Smooth muscle cell of trachea (primary cell): ENCODE measurements at places on chromosomes 16 and 17. TPM values are rescaled to one million over a fixed set of nuclear protein-coding genes. Genes with fewer than 3 reads are reported as not detected.

Gene KRT13
- total RNA-seq: 0.15 TPM in 1 of 2 replicates, not detected in the other

Gene KRT36
- total RNA-seq: not detected in 2 replicates

Gene LYRM9
- 14.2 and 22.7 TPM in 2 replicates for total RNA-seq

Gene NHLRC4
- total RNA-seq: 3.1 and 4.7 TPM in 2 replicates

Gene CA10
- not detected in 2 replicates for total RNA-seq

Gene GFAP
- total RNA-seq: 0.15 TPM in 1 of 2 replicates, not detected in the other

Gene ANTKMT
- total RNA-seq: 31.3 and 37.1 TPM in 2 replicates

Gene KCNJ16
- under 0.01 TPM in 1 of 2 replicates, not detected in the other for total RNA-seq

Gene TMC8
- total RNA-seq: not detected in 2 replicates

Gene USP6
- total RNA-seq: under 0.01 TPM in 1 of 2 replicates, not detected in the other

Gene TMC7
- 0.66 and 0.73 TPM in 2 replicates for total RNA-seq

Gene PTX4
- total RNA-seq: 0.29 TPM in 1 of 2 replicates, not detected in the other

Gene CYB5D1
- 9.6 and 10.6 TPM in 2 replicates for total RNA-seq

Gene CCL7
- total RNA-seq: 1.7 TPM in 1 of 2 replicates, not detected in the other

Gene PPP1R1B
- 0.66 TPM in 1 of 2 replicates, not detected in the other for total RNA-seq

Gene MT1M
- 2.6 and 5.1 TPM in 2 replicates for total RNA-seq

Gene MARVELD3
- total RNA-seq: not detected in 2 replicates

Gene ATP2C2
- not detected in 2 replicates for total RNA-seq

Gene MMP15
- total RNA-seq: 1.6 and 6.1 TPM in 2 replicates

Gene PRAC2
- total RNA-seq: not detected in 2 replicates

Gene NPIPA3
- total RNA-seq: 0.33 and 1.2 TPM in 2 replicates

Gene NAGS
- total RNA-seq: 3.5 and 5.1 TPM in 2 replicates

Gene ANKFN1
- total RNA-seq: not detected in 2 replicates

Gene PCYT2
- total RNA-seq: 63.5 and 63.7 TPM in 2 replicates

Gene CD300C
- total RNA-seq: not detected in 2 replicates

Gene PIGL
- total RNA-seq: 15.5 and 21.7 TPM in 2 replicates

Gene MT4
- total RNA-seq: not detected in 2 replicates

Gene ZNF423
- 0.58 and 0.99 TPM in 2 replicates for total RNA-seq

Gene TRIM72
- total RNA-seq: not detected in 2 replicates

Gene APOH
- not detected in 2 replicates for total RNA-seq

Gene BCO1
- under 0.01 TPM in 1 of 2 replicates, not detected in the other for total RNA-seq

Gene PRCD
- total RNA-seq: 10.2 and 14.7 TPM in 2 replicates

Gene CACNA1G
- 0.87 and 1.7 TPM in 2 replicates for total RNA-seq

Gene MYH2
- under 0.01 TPM in 1 of 2 replicates, not detected in the other for total RNA-seq

Gene SDR42E2
- total RNA-seq: not detected in 2 replicates

Gene PKMYT1
- total RNA-seq: 0.83 and 9.9 TPM in 2 replicates
